Thoracic aorta (tissue), 2 donors: ENCODE measurements at places on chromosomes 2 and 18. TPM values are rescaled to one million over a fixed set of nuclear protein-coding genes. Genes with fewer than 3 reads are reported as not detected.

POTEC gene
- not detected for total RNA-seq

DNA sequence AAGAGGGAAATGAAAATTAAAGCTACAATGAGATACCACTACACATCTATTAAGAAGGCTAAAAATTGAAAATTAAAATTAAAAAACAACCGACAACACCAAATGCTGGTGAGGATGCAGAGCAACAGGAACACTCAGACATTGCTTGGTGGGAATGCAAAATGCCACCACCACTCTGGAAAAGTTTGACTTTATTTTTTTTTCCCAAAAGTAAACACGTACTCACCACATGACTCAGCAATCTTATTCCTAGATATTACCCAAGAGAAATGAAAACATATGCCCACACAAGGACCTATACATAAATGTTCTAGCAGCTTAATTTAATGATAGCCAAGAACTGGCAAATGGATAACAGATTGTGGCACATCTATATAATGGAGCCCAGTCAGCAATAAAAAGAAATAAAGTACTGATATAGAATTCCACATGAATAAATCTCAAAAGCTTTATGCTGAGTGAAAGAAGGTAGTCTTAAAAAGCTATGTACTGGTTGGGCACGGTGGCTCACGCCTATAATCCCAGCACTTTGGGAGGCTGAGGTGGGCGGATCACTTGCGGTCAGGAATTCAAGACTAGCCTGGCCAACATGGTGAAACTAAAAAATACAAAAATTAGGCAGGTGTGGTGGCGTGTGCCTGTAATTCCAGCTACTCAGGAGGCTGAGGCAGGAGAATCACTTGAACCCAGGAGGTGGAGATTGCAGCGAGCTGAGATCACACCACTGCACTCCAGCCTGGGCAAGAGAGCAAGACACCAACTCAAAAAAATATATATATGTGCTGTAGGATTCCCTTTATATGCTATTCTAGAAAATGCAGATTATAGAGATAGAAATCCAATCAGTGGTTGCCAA lies 4.2 kb upstream of the PROC start:
- no peak for DNase-seq

- DNase-seq = no peak
Observed at GRCh38 chr2:67706082-67706481, 308.9 kb downstream of the ETAA1 start.

DNA sequence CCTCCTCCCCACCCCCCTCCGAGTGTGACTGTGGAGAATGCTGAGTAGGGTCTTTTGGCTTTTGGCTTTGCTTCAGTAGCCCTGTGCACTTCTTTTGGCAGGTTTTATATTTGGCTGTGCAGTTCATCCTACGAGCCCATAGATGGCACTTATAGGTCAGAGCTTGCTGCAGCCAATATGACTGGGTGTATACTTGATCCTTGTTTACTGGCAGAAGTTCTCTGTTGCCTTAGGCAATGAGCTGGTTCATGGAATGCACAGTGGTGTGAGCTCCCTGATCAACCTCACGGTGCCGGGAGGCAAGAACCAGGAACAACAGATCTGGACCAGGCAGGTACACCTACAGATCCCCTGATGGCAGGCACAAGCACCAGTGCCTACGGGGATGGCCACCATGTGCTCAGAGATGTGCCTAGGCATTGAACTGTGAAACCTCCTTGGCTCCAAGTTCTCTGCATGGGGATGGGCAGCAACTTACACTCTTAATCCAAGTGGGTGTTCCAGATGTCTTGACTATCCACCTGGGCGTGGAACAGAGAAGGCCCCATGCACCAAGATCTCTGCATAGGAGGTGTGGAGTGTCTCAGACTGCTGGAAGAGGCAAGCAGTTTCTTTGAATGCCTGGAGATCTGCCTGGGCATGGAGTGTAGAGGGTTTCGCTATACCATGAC lies 190.4 kb downstream of the KIAA1328 start:
- DNase-seq = no peak

- no peak for DNase-seq
Observed at GRCh38 chr2:154698296-154698720, at the start of gene KCNJ3. KCNJ3 (plus strand) TSS chr2:154698695; CDS start chr2:154698776, 81 bp downstream.

DNA sequence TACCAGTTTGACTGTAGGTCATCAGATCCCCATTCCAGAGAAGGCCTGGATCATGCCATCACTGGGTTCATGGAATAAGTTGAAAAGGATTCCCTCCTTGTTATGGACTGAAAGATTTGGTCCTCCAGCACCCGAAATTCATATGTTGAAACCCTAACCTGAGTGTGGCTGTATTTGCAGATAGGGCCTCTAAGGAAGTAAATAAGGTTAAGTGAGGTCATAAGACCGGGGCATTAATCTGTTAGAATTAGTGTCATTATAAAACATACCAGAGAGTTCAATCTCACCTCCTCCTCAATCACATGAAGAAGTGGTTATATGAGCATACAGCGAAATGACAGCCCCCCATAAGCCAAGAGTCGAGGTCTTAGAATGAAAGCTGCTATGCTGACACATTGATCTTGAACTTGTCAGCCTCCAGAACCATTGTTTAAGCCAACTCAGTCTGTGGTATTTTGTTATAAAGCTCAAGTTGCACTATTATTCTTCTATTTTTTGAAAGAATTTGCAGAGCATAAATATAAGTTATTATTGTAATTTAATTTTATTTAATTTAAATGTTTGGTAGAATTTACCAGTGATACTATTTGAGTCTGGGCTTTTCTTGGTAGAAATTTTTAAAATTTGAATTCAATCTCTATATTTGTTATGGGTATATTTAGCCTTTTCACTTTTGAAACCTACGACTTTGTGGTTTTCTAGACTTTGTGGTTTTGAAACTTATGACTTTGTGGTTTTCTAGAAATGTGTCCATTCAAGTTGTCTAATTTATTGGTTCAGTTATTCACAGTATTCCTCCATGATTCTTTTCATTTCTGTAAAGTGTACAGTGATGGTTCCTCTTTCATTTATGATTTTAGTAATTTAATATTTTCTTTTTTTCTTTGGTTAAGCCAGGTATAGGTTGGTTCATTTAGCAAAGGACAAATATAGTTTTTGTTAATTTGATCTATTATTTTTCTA lies 1206.7 kb upstream of the CDH2 start:
- no peak for DNase-seq

ACADL gene
- 51.6 TPM for total RNA-seq

- DNase-seq = no peak
Observed at GRCh38 chr18:46892842-46893241, 24.5 kb downstream of the PIAS2 start.

- no peak for DNase-seq
Observed at GRCh38 chr2:33106115-33106514, 159.4 kb downstream of the LTBP1 start.

- no peak for DNase-seq
Observed at GRCh38 chr2:226868331-226869162, 32.7 kb downstream of the RHBDD1 start.

PPP1R1C gene
- not detected for total RNA-seq

GRCh38 chr2:85008252-85008651 lies 37.3 kb downstream of the KCMF1 start:
- no peak for DNase-seq

ITGB6 gene
- total RNA-seq = not detected

DNA sequence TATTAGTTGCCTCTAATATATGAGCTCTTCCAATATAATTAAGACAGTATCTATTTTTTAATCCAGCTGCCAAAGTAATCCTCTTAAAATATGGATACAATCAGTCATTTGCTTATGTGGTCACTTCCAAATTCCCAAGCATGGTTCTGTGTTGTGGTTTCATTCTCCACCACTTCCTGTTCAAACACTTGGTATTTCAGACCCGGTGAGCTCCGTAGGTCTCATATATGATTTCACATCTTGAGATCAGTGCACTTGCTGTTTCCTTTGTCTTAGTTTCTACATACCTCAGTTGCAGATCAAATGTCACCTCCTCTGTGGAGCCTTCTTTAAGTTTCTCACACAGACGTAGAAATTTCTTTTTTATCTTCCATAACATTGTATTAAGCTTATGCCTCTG lies 254.2 kb downstream of the KCNS3 start:
- DNase-seq = no peak

DNA sequence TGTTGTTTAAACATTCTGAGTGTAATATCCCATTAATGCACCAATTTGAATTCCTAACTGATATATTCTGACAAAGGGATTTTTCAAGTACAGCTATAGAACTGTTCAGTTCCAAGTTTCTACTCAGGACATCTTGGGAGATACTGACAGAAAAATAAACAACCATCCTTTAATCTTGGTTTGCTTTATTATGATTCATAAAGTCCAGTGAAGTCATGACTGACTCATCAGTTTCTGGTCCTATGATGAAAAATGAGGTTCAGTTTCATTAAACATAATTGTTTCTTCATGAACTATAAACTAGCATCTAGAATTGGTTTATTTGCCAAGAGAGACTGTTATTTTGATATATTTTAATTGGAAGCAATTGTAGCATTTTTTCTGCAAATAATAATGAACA lies 896.2 kb downstream of the CCDC85A start:
- DNase-seq = no peak

GRCh38 chr2:73069041-73069854 lies 2.3 kb downstream of the SFXN5 start:
- no peak for DNase-seq

MARCO gene
- 10.4 TPM for total RNA-seq

- no peak for DNase-seq
Observed at GRCh38 chr18:36298126-36298741, 721 bp downstream of the FHOD3 start.

PPP3R1 gene
- total RNA-seq = 39.3 TPM

GRCh38 chr18:12283256-12283655 lies 24.8 kb upstream of the TUBB6 start:
- DNase-seq = no peak

GRCh38 chr2:30769891-30770462 lies 37.3 kb downstream of the CAPN13 start:
- no peak for DNase-seq

- no peak for DNase-seq
Observed at GRCh38 chr2:32627441-32627813, 423 bp upstream of the TTC27 start.

DNA sequence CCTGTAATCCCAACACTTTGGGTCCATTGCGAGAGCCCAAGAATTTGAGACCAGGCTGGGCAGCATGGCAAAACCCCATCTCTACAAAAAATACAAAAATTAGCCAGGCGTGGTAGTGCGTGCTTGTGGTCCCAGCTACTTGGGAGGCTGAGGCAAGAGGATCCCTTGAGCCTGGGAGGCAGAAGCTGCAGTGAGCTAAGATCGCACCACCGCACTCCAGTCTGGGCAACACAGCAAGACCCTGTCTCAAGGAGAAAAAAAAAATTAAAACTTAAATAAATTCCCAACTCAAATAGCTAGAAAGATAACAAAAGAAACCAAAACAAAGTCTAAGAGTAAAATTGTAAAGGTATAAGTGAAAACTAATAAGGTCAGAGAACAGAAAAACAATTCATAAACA lies 6.2 kb downstream of the ASXL2 start:
- DNase-seq = no peak

DNA sequence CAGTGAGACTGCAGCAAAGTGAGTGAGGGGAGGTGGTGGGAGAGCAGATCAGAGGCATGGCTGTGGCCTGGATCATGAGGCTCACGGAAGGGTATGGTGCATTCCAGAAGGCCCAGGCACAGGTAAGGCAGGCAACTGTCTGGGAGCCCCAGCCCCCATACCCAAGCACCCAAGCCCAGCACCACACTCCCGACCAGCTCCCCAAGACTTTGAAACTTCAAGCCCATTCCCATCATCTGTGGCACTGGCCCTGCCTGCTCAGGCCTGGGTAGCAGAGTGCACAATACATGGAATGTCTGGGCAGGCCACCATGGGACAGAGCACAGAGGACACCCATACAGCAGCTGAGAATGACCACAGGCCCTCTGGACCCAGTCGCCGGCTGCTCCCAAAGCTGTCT lies 202.6 kb upstream of the ARL4C start:
- DNase-seq = no peak

GRCh38 chr2:239119346-239120126 lies 271.7 kb downstream of the TWIST2 start:
- no peak for DNase-seq

RND3 gene
- 119 TPM for total RNA-seq

DNA sequence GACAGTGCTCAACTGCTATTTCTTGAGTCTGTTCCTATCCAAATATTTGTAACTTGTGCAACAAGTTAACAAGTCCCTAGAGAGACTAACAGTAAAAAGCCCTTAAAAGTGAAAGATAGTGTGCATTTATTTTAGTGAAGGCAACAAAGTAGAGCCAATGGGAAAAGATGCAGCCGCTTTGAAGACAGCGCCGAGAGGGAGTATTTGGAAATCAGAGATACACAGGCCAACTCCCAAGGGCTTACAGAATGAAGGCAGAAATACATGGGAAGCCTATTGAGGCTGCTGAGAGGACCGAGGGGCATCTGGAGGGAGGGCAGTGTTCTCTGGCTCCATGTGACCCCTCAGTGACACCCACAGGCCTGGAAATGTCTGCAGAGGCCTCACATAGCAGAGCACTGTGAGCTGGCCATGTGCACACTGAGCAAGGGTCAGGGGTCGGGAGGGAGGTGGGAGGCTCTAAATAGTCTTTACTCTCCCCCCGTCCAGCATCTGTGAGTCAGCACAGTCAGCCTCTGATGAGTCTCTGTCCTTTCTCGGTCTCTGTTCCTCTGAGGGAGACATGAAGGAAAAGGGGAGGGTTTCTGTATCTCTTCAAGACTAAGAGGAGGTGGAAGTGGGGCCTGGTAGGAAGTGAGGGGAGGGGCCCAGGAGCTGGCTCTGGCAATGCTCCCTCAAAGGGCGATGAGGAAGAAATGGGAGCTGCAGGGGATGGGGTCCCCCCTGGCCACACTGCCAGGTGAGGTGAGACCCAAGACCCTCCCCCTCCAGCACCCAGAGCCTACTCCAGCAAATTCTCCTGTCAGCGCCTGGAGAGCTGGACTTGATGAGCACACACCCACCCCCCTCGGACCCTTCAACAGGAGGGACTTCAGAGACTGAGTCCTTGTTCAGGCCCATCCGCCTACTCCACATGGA lies 133.6 kb downstream of the SP3 start:
- DNase-seq = no peak

DNA sequence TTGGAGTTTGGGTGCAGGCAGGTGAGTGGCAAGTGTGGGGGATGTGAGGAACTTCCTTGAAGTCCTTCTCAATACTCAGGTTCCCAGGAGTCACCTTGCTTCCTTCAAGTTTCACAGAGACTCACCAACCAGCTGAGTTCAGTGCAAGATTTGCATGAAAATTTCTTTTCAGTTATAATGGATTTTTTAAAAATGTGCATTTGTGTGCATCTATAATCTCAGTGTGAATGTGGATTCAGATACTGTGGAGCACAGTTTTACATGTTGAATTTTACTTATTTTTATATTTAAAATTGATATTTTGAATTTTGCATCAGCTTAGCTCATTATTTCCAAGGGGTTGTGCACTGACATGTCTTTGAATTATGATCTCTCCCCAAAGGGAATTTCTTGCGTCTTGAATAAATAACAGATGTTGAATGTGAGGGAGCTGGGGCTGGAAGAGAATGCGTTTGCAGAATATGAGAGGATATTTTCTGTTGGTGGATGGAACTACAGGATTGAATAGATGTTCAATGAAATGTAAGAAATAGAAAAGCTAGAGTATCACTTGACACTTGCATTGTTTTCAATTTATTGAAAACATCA lies 184.3 kb downstream of the RPRM start:
- no peak for DNase-seq
